ENCODE measurements at places on chromosomes 7 and 10. TPM values are rescaled to one million over a fixed set of nuclear protein-coding genes. Genes with fewer than 3 reads are reported as not detected.

DNA sequence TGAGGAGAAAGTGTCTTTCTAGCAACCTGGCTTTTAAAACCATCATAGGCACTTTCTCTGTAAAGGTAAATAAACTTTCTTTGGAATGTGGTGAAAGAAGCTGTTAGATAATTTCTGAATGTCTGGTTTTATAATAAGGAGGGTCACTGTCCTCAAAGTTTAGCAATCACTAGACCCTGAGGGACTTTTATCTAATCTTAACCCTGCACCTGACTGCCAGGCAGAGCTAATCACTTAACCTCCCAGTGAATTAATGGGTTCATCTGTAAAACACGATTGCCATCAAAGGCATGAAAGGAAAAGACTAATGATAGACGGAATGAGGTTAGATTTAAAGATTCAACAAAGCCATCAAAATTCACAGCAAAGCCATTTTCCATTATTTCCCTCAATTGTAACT lies 553.8 kb downstream of the GRM8 start:
- no peak for DNase-seq

DNA sequence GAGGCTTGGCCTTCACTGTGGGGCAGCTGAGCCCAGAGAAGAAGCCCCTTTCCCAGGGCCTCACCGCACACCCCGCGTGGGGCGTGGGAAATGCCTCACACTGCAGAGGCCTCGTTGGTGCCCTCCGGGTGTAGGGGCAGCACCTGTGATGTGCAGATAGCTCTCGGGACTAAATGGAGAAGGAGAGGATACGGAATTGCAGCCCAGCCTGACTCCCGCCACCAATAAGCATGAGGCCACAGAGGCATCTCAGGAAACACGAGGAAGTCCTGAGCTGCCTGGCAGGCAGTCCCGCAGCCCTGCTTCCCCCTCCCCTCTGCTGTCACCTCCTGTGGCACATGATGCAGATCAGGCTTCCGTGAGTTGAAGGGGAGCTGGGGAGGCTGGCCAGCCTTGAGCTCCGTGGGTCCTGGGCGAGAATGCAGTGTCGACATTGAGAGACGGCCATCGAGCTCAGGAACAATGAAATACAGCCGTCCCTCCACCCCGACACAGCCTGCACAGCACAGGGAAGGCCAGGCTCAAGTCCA lies 59.6 kb upstream of the PPP2R2D start:
- DNase-seq = no peak

DNA sequence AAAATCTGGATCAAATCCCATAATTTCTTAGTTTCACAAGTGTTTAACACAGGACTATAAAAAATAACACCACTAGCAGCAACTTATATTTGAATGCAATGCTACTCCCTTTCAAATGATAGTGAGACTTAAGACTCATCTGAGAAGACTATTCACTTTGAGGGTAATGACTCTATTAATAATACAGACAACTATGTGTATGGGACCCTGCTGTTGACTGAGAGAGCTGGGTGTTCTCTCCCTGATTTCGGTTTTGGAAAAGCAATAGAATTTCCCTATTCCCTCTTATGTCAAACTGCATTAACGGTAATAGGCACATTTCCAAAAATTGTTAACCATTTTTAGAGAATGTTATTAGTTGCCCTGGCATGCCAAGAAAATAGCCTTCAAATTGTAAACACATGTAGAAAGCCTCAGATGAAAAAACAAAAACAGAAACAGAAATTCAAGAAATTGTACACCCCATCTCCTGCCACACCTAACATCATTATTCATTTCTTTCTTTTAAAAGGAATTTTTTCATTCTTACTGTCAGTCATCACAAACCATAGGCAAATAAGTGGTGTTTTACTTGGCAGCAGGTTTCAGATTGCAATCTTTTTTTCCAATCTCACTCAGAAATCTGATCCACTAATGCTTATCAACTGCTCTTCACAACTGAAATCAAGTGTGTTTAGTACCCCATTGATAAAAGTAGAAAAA lies 153.7 kb downstream of the TFPI2 start:
- DNase-seq = no peak

DNA sequence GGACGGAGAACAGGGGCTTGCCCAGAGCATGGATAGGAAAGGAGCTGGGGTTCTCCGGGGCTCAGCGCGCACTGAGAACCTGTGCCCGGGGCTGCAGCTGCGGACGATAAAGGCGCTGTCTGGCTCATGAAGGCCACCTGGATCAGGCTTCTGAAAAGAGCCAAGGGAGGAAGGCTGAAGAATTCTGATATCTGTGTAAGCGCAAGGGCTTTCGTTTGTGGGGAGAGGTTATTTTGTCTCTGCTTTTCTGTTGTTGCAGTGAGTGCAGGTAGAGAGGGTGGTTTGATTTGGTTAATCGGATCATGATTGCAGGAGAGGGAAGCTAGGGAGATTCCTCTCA lies 250.5 kb downstream of the NSUN6 start:
- no peak for DNase-seq

DNA sequence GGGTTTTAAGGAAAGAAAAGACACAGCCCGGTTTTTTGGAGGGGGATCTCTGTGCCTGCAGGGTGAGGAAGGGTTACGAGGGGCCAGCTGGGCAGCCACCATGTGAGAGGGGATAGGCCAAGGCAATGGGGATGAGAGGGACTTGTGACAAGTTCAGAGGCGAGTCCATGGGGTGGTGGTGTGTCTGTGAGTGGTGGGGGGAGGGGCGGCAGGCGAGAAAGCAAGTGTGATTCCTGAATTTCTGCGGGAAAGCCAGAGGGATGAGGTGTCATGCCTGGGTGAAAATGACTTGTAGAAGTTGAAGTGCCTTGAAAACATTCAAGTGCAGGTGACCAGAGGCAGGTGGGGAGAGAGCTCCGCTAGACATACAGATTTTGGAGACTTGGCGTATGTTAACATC lies 61.0 kb upstream of the RNF32 start:
- DNase-seq = no peak

Gene GARIN1A
- total RNA-seq = 3.1 TPM

- DNase-seq = no peak
These were observed 106.6 kb upstream of the INHBA start for GRCh38 chr7:41809529-41809939.

DNA sequence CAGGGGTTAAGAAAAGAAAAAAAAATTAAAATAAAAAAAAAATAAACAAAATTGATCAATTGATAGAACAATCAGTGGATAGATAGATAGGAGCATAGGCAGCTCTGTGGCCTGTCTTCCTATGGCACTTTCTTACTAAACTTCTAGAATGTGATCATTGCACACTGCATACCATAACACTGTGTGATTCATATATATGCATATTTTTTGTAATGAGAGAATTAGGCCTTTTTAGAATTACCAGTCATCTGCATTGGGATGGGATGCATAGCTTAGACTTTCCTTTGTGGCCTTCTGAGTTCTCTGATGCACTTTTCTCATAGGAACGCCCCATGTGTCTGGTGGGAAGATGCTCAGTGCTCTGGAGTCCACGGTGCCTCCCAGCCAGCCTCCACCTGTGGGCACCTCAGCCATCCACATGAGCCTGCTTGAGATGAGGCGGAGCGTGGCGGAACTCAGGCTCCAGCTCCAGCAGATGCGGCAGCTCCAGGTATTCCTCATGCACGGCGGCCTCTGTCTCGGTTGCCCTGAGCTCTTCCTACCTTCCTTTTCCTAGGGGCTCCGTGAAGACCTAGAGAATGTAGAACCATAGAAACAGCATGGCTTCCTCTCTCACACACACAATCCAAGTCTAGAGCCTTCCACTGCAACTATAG lies 222.5 kb downstream of the ARHGAP21 start:
- DNase-seq = no peak

Gene MKLN1
- total RNA-seq = 53.5 TPM

Gene BAMBI
- 33.3 TPM for total RNA-seq

Gene PAX4
- not detected for total RNA-seq

- peak; percentile 52 for DNase-seq
These were observed 84.0 kb downstream of the ARL4A start for GRCh38 chr7:12771378-12771877.

GRCh38 chr10:13056456-13057077 lies 43.4 kb upstream of the OPTN start:
- no peak for DNase-seq

- no peak for DNase-seq
These were observed 1.1 kb downstream of the CCDC3 start for GRCh38 chr10:13000431-13000830.

GRCh38 chr10:7409045-7409731 lies 1.6 kb downstream of the SFMBT2 start:
- peak; percentile 60 for DNase-seq

- DNase-seq = no peak
These were observed 141.8 kb upstream of the CDC14C start for GRCh38 chr7:48782511-48782910.

DNA sequence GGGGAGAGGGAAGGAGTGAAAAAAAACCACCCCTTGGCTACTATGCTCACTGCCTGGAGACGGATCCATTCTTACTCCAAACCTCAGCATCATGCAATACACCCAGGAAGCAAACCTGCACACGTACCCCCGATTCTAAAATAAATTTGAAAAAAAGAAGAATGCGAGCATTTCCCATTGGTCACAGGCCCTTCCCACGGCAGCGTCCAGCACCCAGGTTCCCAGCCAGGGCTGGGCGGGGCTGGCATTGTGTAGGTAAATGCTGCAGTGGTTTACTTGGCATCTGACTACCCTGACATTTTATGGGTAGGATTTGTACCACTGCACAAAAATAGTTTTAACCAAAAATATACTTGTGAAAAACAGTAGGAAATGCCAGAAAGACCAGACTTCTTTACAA lies 418.9 kb downstream of the DNAJB6 start:
- DNase-seq = no peak

- DNase-seq = no peak
These were observed 631.4 kb downstream of the ACTR3B start for GRCh38 chr7:153390955-153391354.

Gene RASA4
- total RNA-seq = 22.8 TPM

DNA sequence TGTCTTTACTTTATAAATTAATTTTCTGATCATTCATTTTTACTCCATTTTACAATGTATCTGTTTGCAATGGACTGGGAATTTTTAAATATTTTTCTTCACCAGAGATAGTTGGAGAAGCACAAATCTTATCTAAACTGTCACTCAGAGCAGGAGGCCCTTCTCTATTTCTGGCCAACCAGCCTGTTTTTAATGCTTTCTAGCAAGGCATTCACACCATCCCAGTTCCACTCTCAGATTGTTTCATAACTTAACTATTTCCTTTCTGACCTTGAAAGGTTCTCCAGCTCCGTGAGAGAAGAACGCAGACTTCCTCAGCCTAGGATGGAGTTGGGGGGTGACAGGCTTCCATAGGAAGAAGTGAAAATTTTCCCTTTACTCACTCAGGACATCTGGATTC lies 155.8 kb downstream of the SKIDA1 start:
- DNase-seq = no peak

DNA sequence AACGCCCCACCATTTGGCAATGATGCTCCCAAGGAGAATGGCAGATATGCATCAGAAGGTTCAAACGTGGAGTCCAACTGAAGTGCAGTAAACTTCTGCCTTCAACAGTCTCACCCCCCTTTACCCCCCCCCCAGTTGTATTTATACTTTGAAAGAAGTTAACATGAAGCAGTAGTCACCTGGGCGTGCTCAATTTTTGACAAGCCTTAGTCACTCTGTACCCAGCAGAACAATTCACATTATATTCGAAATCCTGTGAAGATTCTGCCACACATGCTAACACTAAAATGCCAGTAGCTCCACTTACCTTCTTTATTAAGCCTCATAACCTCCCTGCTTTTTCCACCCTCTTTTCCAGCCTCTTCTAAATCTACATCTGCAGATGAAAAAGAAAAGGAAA lies 894 bp downstream of the ATXN7L1 start:
- DNase-seq = no peak

DNA sequence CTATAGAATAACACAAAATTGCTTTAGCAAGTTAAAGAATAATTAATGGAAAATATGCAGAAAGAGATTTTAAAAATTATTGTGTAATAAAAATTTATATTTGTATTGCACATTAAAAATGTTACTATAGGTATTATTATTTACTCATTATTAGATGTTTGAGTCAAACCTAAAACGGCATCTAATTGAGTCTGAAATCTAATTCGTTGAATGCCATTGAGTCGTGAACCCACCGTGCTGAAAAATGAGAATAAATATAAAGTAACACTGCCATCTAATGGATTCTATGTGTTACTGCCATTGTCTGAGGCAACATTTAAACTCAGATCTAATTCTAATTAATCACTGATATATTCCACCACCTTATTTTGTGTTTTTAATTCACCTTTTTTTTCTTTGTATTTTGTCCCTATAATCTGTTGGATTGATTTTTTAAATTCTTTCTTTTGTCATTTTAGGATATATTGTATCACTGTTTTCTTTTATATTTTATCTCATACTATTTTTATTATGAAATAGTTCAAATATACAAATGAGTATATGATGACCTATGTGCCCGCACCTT lies 62.2 kb downstream of the SAMD9 start:
- DNase-seq = no peak

Gene VWDE
- 12.9 TPM for total RNA-seq

DNA sequence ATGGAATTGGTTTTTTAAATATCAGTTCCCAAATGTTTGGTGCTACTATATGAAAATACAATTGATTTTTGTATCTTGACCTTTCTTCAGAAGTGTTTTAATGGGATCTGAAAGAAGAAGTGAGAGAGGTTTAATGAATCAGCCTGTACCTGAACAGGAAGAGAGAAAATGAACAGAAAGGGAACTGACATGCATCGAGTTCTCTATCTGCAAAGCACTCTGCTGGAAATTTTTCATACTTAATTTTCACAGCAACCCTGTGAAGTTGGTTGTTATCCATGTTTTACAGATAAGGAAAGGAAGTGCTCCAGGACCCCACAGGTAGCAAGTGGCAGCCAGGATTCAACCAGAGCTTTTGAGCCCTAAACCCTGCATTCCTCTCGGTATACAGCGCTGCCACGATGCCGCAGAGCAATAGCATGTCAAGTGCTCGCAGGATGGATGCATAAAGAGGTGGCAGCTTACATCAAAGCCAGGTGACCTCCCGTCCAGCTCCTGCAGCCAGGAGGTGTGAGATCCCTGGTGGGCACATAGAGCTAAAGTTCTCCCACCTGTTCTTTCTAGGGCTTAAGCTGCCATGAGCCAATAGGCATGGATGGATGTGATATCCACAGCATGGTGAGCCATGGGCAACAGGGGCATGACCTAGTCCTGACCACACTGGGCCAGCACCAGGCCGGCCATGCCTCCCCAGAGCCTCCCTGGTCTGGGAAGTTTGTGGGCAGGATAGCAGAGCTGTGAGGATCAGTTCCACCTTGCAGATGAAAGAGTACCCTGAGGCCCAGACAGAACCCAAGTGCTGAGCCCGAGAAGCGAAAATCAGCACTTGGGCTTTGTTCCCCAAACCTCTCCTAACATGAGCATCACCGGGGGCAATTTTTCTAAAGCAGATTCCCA lies 57.2 kb downstream of the CALML3 start:
- DNase-seq = no peak
